Urinary bladder (tissue), 4 donors: ENCODE measurements at places on chromosomes 5 and 9. TPM values are rescaled to one million over a fixed set of nuclear protein-coding genes. Genes with fewer than 3 reads are reported as not detected.

PITX1 gene
- total RNA-seq: 50.1 TPM

ZDHHC11B gene
- total RNA-seq: 1.4 TPM

DNA sequence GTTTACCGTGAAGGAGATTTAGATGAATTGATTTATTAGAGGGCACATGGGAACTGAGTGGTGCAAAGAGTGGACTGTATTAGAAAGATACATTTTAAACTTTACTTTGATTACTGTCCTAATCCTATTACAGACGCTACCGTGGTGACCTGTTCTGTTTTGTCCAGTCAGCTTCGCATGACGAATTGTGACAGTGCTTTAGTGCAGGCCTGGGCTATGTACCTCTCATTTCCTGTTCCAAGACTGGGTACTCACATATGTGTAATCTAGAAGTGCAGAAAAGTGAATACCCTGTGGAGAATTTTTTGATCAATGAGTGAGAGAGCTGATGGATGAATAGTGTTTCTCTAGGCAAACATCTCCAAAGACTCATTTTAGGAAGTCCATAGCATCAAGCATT lies 385.9 kb downstream of the ANXA1 start:
- no peak for DNase-seq

GRCh38 chr5:73180566-73180965 lies 7.6 kb downstream of the TMEM174 start:
- no peak for DNase-seq

DNA sequence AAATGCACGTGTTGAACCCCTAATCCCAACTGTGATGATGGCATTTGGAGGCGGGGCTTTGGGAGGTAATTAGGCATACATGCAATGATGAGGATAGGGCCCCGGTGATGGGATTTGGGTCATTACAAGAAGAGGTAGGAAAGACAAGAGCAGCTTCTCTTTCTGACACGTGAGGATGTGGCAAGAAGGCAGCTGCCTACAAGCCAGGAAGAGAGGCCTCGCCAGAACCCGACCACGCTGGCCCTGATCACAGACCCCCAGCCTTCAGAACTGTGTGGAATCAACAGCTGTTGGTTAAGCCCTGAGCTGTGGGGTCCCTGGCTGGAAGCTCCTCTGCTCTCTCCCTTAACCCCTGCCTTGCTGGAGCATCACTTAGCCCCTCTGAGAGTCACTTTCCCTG lies 57.5 kb downstream of the COL23A1 start:
- DNase-seq: no peak

GRCh38 chr5:79754865-79755555 lies 65.4 kb downstream of the CMYA5 start:
- no peak for DNase-seq
